ENCODE measurements at places on chromosomes 4 and X.

GRCh38 chrX:97167333-97167732 lies 283.6 kb downstream of the RPA4 start:
- DNase-seq = no peak

DNA sequence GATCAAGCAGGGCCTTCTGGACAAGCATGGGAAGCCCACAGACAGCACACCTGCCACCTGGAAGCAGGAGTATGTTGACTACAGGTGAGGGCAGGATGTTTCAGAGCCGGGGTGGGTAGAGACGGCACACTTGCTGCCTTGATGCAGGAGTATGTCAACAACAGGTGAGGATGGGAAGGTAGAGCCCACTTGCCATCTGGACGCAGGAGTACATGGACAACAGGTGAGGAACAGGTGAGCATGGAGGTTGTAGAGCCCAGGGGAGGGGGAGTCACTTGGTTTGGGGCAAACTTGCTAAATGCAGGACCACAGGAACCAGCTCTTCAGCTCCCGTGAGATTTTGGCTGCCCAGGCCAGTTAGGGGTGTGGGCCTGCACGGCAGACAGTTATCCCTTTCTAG lies 12.0 kb downstream of the DKC1 start:
- DNase-seq = no peak

- DNase-seq = no peak
These were observed 15.2 kb upstream of the SCOC start for GRCh38 chr4:140358281-140358680.

GRCh38 chr4:22897520-22898108 lies 204.9 kb downstream of the GBA3 start:
- no peak for DNase-seq

DNA sequence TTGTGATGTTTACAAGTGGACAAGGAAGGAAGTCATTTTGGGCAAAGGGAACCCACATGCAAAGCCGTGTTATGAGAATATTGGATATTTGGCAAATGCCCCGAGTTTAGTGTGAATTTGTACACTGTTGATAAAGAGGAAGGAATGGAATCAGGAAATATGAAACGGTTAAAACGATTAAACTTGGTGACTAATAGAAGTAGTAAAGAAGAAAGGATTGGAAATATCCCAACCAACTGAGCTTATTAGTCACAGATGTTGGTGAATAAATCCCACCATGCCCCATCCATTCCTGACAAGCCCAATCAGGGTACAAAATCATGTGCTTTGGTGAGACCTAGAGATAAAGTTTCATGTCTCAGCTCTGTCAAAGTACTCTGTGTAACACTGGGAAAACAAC lies 22.0 kb downstream of the ARHGAP24 start:
- DNase-seq = no peak

DNA sequence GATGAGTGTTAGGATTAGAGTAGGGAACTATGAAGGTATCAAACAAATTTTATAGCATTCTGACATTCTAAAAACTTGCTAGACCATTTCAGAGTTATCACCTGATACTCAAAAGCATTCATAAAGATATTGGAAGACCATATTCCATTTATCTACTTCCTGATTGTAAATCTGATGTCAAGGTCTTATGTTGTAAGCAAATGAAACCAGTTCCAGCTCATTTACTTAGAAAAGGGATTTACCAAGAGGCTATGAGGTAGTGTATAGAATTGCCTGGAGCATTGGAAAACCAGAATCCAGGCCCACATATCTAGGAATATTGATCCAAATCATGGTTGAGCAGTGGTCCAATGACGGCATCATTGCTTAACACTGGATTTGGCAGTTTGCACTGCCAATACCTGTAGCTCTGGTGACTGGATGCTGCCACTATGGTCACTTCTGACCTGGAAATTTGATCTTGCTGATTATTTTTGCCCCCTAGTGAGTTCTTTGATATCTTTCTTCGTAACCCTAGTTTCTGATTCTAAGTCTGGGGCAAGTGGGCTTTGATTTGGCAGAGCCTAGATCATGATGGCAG lies 25.4 kb downstream of the ARFIP1 start:
- DNase-seq = no peak

DNA sequence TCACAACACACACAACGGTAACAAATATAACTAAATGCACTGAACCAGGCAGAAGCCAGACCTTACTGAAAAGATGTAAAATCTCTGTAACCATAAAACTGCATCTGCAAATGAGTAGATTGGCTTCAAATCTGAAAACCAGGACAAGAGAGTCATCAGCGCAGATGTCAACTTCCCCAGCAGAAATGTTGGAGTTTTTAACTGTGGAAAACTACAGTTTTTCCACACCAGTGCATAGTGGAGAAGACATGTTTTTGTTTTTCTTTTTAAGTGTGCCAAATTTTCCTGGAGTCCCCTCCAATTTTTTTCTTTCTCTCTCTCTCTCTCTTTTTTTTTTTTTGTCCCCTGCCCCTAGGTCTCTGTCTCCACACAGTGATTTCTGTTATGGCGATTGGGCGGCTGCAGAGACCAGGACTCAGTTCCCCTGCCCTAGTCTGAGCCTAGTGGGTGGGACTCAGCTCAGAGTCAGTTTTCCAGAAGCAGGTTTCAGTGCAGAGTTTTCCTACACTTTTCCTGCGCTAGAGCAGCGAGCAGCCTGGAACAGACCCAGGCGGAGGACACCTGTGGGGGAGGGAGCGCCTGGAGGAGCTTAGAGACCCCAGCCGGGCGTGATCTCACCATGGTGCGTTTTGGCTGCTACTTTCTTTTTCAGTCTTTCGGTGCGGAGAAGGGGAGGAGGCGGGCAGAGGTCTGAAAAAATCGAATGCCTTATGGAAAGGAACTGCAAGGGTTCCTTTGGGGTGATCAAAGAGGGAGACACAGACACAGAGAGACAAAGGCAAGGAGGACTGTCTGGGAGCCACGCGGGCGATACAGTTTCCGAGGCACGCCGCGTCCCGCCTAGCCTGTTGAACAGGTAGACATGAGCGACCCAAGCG lies at the start of gene GUCY1A1:
Gene GUCY1A1, plus strand, starts transcription at position 505 of the 878 bp plus-strand sequence. CDS start 30,020 bp downstream, outside the sequence.
- DNase-seq = no peak

GRCh38 chr4:186700746-186701145 lies 22.9 kb downstream of the FAT1 start:
- DNase-seq = no peak

DNA sequence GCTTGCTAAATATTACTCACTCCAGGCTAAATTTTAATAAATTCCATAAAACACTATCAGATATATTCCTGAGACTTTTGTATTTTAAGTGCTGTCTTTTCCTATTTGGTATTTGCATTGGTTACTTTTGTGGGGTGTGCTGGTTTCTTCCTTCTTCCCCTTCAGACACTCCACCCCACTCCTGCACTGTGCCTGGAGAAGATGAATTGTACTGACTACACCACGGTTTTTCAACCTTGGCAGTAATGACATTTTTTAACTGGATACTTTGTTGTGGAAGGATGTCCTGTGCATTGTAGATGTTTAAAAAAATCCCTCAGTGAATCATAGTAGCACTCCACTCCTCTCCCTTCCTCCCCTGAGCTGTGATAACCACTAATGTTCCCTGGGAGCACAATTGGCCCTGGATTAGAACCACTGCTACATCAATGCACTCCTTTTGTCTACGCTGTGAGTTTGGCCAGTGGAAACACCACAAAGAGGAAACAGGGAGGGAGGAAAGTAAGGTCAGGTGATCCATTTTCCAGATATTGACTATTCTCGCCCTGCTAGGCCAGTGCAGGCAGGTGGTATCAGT lies 36.3 kb downstream of the SNCA start:
- no peak for DNase-seq

DNA sequence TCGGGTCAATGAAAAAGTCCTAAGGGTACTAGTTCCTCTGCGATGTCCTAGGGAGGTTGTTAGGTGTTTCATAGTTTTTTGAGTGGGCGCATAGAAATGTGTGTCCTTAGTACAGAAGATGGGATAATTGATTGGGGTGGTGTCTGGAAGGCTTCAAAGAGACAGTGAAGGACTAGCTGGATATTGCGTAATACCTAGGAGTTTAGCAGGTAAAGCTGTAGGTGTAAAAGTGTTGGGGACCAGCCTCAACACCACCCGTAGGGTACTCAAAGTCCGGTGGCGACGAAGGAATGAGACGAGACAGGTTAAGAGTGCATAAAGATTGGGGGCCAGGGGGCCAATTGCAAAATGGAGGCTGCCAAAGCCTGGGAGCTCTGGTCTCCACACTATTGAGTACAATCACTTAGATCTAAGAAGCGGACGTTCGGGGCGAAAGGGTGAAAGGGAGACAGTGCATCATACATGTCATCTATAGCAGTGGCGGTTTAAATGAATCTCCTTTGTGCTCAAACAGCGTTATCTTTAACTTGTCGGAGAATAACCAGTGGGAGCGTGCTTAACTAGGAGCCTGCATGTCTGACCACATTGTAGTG lies 1.0 kb downstream of the TRMT44 start:
- no peak for DNase-seq

GRCh38 chr4:87045234-87045558 lies 110.4 kb downstream of the AFF1 start:
- DNase-seq = no peak

DNA sequence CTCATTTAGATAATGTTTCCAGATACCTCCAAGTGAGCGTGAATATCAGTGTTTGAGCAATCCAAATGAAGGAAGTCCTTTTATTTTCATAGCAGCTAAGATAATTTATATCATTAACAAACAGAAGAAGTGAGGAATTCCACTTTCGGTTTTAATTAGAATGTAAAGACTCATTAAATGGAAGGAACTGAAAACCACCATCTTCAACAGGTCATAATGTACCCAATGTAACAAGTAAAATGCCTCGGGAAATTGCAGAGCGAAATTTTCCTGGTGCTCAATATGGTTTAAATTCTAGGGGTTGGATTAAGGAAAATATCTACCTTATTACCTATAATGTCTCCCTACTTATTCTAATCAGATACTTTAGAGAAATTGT lies 33.9 kb upstream of the SLC9A7 start:
- no peak for DNase-seq

DNA sequence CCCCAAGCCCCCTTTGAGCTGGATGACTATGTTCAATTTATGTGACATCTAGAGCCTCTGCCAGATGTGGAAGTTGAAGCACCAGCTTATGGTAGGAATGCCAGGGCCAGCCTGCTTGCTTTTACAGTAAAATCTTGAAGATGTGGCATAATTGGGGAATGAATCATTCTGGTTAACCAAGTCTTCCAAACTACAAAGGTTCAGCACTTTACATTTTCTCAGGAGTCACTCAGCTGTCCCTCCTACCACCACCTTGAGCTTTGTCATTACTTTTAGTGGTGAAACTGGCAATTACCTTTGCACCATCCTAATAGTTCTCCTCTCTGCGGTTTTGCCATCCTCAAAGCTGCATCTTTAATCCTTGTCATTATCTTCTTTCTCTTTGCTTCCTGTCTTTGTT lies 172.2 kb downstream of the HS6ST2 start:
- DNase-seq = no peak

DNA sequence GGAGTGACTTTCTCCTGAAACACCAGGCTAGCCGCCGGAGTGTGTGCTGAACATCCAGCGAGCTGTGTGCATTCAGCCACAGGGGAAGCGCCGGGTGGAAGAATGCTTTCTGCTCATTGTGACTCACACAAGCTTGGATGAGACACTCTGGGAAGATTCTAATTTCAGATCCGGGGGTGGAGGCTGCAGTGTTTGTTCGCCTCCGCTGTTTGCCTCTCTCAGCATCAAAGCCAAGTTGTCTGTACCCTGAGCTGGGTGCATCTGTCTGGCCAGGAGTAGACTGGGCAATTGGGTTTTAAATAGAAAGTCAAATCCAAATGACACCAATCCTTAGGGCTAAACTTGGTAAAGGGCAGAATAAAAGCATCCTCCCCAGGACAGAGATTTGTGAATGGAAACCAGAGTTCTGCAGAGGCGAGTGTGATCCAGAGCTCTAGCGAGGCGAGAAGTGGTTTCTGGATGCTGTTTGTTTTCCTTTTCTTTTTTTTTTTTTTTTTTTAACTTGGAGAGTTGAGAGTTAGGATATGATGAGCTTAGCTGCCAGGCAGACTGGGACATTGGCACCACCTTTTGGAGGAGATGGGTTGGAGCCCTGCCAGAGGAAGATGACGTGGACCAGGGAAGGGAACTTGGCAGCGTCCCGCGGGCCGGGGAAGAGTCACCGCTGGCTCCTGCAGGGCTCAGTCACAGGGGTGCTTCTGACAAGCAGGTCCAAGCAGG lies 196.0 kb upstream of the PSAPL1 start:
- no peak for DNase-seq

DNA sequence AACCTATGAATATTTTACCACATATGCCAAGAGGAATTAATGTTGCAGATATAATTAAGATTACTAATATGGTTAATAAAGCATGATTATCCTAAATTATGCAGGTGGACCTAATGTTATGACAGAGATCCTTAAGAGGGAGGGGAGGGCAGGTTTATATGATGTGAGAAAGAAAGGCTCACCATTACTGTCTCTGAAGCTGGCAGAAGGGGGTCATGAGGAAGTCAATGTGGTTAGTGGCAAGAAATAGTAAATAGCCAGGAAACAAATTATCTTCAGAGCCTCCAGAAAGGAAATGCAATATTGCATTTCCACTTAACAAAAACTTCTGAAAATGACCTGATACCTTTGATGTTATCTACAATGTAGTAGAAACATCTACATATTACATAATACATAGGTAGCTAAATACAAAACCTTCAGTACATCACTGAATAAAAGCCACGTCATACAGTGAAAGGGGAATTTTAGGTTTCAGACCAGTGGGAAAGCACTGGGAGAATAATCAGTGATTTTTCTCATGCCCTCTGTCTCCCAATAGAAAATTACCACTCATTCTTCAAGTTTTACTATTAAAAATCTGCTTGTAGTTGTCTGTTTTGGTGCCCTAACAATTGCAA lies 609.2 kb downstream of the SPOCK3 start:
- no peak for DNase-seq

GRCh38 chrX:153549231-153549630 lies 31.8 kb downstream of the ATP2B3 start:
- no peak for DNase-seq

GRCh38 chrX:109774706-109775105 lies 41.6 kb upstream of the ACSL4 start:
- DNase-seq = no peak

GRCh38 chr4:61661960-61662359 lies 461.8 kb downstream of the ADGRL3 start:
- DNase-seq = no peak

GRCh38 chr4:144645631-144646522 lies at the start of gene HHIP:
Gene HHIP, plus strand, starts transcription at chr4:144646156. Its CDS starts 520 bp downstream, at chr4:144646676.
- no peak for DNase-seq

DNA sequence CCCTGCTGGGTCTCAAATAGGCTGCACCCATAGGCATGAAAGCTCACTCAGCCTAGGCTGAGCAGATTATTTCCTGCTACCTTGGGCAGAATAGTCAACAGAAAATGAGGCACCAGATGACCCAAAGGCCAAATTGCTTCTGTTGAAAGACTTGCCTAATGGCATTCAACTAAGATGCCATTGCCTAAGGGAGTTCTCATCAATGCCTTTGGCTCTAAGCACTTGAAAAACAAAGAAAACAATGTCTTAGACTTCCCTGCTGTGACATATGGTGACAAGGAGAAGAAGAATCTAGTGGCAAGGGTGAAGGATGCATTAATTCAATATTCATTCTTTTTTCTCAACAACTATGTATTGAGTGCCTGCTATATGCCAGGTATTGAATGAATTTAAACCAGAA lies 25.7 kb upstream of the PCDH19 start:
- no peak for DNase-seq

- DNase-seq = no peak
These were observed 215.8 kb upstream of the SMIM31 start for GRCh38 chr4:164538097-164538496.
